ENCODE measurements at places on chromosomes 12 and 14. TPM values are rescaled to one million over a fixed set of nuclear protein-coding genes. Genes with fewer than 3 reads are reported as not detected.

DNA sequence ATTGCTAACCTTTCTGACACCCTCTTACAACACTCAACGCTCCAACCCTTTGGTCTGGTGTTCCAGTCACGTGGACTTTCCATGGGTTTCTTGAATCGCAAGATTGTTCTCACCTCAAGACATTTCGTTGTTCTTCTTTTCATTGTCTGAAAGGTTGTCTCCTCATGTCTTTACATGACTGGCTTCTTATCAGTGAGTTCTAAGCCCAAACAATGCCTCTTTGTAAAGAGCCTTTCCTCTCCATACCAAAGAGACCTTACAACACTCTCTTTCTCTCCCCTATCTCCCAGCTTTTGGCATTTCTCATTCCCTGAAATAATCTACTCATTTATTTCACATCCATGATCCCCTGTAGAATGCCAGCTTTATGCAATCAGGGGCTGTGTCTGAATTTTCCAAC, 1144.8 kb downstream of the AACS start:
- no peak for DNase-seq

PKP2 gene
- total RNA-seq: 18.2 TPM

DNA sequence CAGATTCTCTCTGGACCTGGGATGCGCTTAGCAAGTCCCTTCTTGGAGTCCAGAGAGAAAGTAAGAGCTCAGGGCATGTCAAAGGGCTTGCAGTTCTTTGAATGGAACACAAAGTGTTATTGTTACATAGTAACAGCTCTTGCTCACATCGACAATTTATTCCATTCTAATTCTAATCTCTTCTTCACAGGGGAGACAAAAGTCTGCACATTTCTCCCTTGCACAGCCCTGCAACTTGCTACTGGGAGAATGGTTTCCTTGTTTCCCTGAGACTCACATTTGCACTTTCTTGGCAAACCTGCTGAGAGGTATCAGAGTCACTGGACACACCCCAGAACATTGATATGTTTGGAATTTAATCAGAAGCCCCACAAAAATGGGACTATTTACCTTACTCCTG, 209.9 kb upstream of the IGF1 start:
- no peak for DNase-seq

CELA1 gene
- not detected for total RNA-seq

BIN2 gene
- total RNA-seq: not detected

KCTD10 gene
- total RNA-seq: 67.1 TPM

GRCh38 chr14:64998455-64998931, 11.8 kb downstream of the FNTB start:
- DNase-seq: no peak

ACACB gene
- total RNA-seq: 17.3 TPM

GRCh38 chr12:105906561-105906960, 232.2 kb downstream of the NUAK1 start:
- DNase-seq: no peak

GRCh38 chr12:109983432-109984142, 12.6 kb downstream of the GIT2 start:
- DNase-seq: no peak

GRCh38 chr14:73851000-73851399, 631 bp upstream of the PTGR2 start:
- no peak for DNase-seq

GRCh38 chr12:51021694-51022093, 4.5 kb downstream of the SLC11A2 start:
- DNase-seq: no peak

- DNase-seq: no peak
Observed at GRCh38 chr12:68794653-68795251, 13.2 kb upstream of the MDM2 start.
